Activated CD4-positive, alpha-beta T cell treated with anti-CD3 and anti-CD28 coated beads for 24 hours (primary cell): ENCODE measurements at places on chromosomes 12 and 14.

GRCh38 chr14:79740066-79740601 is 471.2 kb downstream of the DIO2 start:
- no peak for DNase-seq

GRCh38 chr12:82408844-82409243 is 50.5 kb downstream of the METTL25 start:
- DNase-seq: no peak

DNA sequence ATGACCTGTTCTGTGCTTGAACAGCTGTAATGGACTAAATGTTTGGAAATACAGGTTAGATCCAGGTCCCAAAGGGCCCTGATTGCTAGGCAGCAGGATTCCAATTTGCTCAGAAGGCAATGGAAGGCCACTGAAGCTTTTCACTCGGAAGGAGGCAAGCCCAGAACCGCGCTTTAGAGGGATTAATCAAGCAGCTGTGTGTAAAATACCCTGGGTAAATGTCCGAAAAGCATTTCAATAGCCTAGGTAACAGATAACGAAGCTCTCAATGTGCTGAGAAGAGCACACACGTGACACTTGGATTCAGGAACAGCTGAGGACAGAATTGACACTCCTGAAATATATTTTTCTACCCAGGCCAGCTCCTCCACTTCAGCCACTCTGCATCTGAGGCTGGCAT is 436.1 kb downstream of the TMEM132D start:
- no peak for DNase-seq

DNA sequence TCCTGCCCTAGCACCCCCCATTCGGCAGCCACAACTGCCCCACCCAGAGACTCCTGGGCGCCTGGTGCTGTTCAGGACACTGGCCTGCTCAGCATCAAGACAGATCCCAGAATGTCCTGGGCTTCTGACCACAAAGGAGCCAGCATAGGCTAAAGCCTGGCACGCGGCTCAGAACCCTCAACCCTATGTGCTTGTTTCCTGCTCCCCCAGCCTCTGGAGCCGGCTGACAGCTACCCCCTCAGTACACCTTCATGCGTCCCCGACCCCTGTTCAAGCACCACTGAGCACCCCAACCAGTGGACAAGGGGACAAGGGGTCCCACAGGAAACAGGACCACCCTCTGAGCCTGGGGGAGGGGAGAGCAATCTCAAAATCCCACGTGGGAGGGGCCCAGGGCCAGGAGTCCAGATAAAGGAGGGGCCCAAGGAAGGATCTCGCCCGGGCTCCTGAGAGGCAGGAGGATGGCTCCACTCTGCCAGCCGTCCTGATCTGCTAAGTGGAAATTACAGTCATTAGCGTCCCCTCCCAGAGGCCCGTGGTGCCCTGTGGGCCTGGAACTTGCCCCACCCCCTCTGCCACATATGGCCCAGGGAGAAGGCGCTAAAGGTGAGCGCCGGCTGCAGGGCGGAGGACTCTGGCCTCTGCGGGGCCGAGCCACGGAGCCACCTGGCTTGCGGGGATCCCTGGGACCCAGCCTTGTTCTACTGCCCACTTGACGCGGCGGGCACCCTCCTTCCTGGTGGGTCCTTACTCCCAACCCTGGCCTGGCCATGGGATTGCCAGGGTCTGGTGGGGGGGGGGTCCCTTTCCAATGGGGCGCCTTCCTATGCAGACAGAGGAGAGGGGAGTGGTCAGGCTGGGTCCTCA is 27.2 kb upstream of the GPR132 start:
- no peak for DNase-seq

DNA sequence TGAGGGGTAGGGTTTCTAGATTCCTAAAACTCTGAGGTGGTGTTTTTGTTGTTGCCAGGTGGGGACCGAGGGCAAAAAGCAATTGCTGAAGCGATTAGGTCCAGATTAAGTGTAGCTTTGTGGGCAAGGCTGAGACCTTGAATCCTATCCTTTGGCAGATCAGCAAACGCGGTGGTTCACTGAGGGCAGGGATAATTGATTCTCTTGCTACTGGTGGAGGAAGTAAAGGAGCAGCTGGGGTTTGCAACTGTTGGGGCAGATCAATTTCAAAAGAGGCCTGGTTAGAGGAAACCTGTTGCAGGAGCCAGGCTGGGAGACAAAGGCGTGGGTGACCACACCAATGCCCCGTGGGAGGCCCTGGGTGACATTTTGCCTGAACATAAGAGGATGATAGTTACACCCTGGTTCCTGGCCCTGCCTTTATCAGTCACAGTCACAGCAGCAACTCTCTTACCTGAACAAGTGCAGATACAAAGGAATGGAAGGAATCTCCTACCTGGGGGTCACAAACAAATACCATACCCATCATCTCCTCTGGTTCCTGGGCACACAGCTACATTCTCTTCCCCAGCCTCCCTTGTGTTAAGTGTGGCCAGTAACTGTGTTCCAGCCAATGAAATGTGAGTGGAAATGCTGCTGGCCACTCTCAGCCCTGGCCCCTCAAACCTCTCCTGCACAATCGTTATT is 43.3 kb upstream of the RASSF3 start:
- DNase-seq: no peak
